Muscle of leg (tissue), 16 donors: ENCODE measurements at places on chromosomes 11 and 22. TPM values are rescaled to one million over a fixed set of nuclear protein-coding genes. Genes with fewer than 3 reads are reported as not detected.

CCDC73 gene
- total RNA-seq: not detected

APOL5 gene
- total RNA-seq: 1.1 TPM

MS4A6A gene
- 27.6 TPM for total RNA-seq

CRYBA4 gene
- total RNA-seq: not detected

TRPC6 gene
- 19.2 TPM for total RNA-seq

GPR83 gene
- total RNA-seq: 0.09 TPM

NADSYN1 gene
- 19.6 TPM for total RNA-seq

OR2AG1 gene
- total RNA-seq: not detected

DNA sequence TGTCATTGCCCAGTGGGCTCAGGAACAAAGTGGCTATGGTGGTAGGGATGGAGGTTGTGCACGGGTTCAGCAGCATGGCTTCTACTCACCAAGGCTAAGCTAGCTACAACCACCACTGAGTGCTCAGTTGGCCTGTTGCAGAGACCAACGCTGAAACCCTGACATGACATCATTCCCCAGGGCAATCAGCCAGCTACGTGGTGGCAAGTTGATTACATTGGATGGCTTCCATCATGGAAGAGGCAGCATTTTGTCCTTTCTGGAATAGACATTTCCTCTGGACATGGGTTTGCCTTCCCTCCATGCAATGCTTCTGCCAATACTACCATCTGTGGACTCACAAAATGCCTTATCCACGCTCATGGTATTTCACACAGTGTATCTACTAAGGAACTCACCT lies 634.3 kb downstream of the OPCML start:
- no peak for DNase-seq

- DNase-seq: no peak
Observed at GRCh38 chr11:69238573-69239351, 55.2 kb upstream of the MYEOV start.

DNA sequence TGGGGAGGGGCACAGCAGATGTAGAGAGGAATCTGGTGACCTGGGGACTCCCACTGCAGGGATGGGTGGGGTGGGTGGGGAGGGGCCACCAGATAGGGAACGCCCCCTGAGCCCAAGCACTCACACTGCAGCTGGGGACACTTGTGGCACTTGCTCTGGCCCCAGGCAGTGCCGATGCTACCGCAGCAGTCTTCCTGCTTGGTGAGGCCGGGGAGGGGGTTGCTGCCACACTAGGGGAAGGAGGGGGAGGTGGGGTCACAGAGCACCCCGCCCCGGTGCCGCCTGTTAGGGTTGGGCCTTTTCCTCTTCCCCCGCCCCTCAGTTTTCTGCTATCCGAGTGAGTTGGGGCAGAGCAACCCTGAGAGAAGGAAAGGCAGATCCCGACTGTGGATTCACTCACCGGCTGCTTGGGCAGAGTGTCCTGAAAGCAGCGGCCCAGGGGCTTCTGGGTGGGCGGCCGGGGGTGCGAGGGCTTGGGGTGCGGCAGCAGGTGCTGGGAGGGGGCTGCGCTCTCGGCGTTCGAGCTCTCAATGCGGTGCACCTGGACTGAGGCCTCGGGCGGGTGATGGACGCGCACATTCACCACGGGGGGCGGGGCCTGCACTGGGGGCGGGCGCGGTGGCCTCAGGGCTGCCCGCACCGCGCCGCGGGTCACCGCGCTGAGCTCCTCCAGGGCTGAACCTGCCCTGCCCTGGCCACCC lies 4.7 kb downstream of the LTBP3 start:
- no peak for DNase-seq

- peak; percentile 66 for DNase-seq
Observed at GRCh38 chr11:7143908-7144307, 55.1 kb downstream of the RBMXL2 start.

DNA sequence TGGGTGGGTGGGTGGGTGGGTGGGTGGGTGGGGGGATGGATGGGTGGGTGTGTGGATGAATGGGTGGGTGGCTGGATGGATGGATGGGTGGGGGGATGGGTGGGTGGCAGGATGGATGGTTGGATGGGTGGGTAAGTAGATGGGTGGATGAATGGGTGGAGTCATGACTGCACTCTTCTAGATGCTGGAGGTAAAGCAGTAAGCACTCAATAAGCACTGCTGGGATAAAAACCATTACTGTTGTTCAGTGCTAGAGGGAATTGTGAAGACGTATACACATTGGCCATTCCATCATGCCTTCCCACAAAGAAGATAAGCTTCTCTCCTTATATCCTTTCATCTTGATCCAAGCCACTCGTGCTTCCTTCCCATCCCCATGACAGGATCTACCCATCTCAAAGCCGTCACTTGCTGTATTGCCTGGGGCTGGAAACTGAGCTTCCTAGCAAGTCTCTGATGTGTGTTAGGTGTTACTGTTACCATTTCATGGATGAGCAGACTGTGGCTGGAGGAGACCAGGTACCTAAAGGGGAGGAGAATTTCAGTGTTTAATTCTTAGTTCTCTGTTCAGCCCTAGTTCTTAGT lies 74.8 kb downstream of the MICAL2 start:
- no peak for DNase-seq

GRCh38 chr22:48799227-48799970 lies 1028.3 kb downstream of the BRD1 start:
- no peak for DNase-seq

DNA sequence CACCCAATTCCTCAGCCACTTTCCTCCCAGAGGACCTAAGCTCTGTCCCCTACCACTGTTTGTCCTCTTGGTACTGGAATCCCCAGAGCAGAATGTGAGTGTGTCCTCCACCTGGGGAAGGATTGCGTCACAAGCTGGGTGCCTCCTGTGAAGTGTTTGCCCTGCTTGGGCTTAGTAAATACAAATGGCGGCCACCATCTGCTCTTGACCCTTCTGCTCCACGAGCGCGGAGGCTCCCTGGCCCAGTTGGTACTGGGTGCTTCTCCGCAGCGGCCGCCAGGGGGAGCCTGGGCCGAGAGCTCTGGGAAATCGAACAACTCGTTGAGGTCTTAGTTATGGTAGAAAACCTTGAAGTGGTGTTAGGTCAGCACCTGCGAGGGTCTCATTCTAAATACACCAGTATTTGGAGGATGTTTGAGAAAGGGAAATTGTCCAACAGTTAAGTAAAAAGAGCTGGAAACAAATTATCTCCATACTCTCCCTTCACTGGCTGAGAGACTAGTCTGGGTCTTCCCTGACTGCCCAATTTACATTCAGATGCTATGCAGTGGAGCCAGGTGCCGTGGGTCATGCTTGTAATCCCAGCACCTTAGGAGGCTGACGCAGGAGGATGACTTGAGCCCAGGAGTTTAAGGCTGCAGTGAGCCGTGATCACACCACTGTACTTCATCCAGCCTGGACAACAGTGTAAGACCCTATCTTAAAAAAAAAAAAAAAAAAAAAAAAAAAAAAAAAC lies 74.6 kb upstream of the TEAD1 start:
- DNase-seq: peak; percentile 16

DNA sequence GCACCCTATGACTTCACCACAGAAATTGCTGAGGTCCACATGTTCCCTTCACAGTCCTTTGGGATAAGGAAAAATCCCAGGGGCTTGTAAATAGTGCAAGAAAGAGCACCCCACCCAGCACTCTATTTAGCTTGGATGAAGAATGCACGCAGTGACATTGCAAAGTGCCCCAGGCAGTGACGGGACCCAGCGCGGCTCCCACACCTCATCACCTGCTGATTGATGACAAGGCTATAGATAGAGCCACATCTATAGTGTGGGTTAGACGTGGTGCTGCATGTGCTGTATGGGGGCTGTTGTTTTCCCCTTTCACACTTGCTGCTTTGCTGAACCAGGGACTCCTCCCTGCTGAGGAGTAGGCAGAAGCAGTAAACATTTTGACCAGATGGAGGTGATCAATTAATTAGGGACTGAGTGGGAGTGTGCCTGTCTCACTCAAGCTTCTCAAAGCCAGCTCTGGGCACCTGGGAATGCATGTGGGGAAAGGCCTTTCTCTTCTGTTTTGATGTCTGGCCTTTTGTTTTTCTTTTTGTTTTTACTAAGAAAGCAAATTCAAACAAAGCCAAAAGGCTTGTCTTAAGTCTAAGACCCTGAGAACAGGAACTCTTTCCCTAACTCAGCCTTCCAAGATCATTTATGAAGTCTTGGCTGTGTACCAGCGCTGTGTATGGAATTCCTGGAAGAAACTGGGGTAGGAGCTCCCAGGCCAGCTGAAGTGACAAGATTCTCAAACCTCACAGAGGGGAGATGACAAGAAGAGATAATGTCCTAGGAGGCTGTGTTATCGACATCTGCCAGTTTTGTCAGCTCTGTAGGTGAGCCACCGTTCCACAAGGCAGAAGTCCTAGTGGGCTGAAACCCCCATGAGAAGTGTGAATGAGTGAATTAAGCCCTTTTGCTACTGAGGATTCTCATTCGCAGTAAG lies 219.7 kb downstream of the BARX2 start:
- peak; percentile 32 for DNase-seq

- DNase-seq: no peak
Observed at GRCh38 chr22:33728847-33729246, 191.4 kb downstream of the LARGE1 start.

GRCh38 chr11:122122179-122122578 lies 6.2 kb upstream of the BLID start:
- no peak for DNase-seq

DNA sequence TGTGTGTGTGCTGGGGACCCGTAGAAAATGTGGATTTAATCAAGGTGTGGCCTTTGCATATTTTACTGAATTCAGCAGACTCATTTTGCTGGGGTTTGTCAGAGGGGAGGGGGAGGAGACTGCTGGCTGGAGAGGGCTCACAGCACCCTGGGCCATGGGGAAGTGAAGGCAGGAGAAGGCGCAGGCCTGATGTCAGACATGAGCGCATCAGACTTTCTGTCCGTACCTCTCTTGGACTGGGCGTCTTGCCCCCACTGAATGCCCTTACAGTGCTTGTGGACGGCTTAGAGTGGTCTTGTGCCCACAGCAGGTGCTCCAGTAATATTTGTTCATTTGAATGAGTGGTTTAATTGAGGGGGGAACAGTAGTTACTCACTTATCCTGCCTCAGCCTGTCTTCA lies 75.2 kb downstream of the TEAD1 start:
- no peak for DNase-seq

- DNase-seq: no peak
Observed at GRCh38 chr11:63015521-63016215, at the start of gene SLC22A8. Gene SLC22A8 (minus strand): TSS chr11:63015841. CDS start chr11:63014958, 883 bp downstream.

GRCh38 chr22:37431801-37432707 lies 4.8 kb upstream of the ELFN2 start:
- DNase-seq: no peak

DNA sequence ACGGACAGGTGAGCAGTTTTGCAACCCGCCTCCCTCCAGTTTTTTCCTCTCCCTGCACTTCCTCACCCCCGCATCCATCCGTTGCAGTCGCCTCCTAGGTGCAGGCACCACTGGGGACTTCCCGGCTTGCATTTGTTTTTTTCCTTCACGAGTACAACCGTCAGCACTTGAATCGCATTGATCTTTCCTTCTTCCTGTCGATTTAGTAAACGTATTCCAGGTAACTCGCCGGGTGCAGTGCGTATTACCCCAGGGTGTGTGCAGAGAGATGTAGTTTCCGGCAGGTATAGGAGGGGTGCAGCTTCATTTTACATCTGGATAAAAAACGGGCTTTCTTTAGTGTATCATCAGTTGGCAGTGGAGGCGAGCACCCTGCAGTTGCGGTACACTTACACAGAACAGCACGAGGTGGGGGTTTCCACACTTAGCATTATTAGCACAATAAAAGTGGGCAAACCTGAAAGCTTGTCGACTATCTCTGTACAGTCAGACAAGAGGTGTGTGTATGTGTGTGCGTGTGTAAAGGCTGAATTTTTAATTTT lies at the start of gene SORL1-AS1:
TSS of gene SORL1-AS1 (minus strand) at position 359 of the 542 bp plus-strand sequence.
- DNase-seq: no peak

- DNase-seq: peak; percentile 92
Observed at GRCh38 chr11:72223615-72224563, 678 bp upstream of the INPPL1 start.

DNA sequence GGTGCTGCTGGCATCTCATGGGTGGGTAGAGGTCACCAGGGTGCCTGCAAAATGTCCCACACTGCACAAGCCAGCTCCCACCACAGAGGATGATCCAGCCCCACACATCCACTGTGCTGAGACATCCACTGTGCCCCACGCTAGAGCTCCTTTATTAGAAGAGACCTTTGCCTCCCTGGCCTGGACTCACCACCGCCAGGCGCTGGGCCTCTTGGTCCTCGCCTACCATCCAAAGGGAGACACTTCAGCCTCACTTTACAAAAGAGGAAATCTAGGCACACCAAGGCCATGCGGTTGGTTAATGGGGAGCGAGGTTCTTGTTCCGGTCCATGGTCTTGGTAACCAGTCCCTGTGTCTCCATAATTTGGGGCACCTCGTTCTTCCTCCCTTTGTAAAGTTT lies 3.4 kb upstream of the ANO1 start:
- no peak for DNase-seq

- DNase-seq: no peak
Observed at GRCh38 chr11:32003335-32003734, 87.5 kb upstream of the RCN1 start.

DNA sequence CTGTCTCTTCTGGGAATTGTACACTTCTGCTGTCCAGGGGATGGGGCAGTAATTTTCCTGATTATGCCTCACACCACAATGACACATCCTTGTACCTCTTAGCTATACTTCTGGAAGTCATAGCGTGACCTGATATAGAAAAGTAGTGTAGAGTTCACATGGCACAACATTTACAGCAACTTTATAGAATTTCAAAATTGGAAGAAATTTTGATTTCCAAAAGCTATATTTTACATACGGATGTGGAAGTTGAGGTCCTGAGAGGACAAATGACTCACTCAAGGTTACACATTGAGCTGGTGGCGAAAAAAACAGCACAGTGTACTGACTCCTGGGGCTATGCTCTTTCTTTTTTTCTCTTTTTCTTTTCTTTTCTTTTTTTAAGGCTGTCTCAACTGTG lies 6.3 kb upstream of the CYP2R1 start:
- DNase-seq: no peak

GRCh38 chr11:82458761-82459160 lies 274.9 kb downstream of the FAM181B start:
- no peak for DNase-seq

GRCh38 chr22:36409911-36410756 lies 22.4 kb upstream of the MYH9 start:
- peak; percentile 91 for DNase-seq

GRCh38 chr11:47617417-47617809 lies 23.2 kb upstream of the C1QTNF4 start:
- DNase-seq: no peak

GRCh38 chr11:134530636-134531326 lies 118.7 kb upstream of the B3GAT1 start:
- DNase-seq: peak; percentile 66

- DNase-seq: peak; percentile 65
Observed at GRCh38 chr11:119378851-119379465, 2.5 kb downstream of the USP2 start.

- DNase-seq: no peak
Observed at GRCh38 chr22:38144025-38144405, 33.5 kb upstream of the BAIAP2L2 start.

DNA sequence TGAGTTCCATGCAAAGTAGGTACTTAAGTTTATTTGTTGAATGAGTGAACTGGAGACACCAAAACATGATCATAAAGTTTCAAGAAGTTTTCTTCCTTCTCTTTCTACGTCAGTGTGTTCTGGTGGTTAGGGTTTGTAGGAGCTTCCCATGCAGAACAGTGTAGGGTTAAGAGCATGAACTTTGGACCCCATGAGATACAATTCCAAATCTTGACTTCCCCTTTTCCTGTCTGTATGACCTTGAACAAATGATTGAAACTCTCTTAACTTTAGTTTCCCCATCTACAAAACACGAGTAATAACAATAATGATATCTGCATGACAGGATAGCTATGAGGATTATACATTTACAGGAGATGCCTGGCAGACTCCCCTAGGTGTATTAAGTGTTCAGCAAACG lies 41.0 kb upstream of the TENM4 start:
- no peak for DNase-seq
